ENCODE measurements at places on chromosomes 6 and 20. TPM values are rescaled to one million over a fixed set of nuclear protein-coding genes. Genes with fewer than 3 reads are reported as not detected.

DNA sequence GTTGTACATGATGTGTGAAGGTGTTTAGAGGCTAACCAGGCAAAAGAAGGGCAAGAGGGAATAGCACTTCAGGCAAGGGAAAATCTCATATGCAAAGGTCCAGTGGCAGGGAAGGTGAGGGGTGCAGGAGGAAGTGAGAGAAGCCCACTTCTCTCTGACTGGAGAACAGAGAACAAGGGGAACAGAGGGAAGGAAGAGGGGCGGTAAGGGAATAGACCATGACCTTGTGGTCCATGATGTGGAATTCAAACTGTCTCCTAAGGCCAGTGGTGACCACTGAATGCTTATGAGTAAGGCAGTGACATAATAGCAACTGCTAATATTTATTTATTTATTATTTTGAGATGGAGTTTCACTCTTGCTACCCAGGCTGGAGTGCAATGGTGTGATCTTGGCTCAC is 20.6 kb upstream of the SLC9A8 start:
- no peak for DNase-seq

GRCh38 chr6:4008324-4009047 is 70.5 kb downstream of the FAM217A start:
- peak; percentile 62 for DNase-seq

DNA sequence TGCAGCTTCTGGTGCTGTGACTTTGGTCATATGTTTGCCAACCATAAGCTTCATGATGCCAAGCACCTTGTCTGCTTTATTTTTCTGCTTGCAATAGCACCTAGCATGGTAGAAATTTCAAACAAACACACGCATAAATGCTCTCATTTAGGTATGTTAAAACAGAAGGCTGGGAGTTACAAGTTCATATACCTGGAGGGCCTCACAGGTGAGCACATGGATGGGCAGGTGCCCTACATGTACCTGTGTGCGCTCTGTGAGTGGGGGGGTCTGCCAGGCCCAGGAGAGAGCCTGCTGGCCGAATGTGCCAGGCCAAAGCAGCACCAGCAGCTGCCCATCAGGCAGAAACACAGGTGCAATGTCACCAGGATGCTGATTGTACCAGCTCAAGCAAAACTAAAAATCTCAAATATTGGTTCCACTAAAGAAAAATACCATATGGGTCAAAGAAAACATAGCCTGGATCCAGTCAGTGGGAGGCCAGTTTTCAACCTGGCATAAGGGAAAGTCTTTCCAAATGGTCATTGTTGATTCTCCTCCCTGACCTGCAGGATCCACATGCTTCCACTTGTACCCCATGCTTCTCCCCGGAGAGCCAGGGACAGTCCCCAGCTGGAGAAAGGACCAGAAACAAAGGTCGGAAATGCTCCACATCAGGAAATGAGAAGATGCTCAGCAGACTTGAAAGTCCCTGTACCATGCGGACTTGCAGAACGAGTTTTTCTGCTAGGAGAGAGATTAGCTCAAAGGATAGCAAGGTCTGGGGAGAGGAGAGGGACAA is 7.2 kb upstream of the PFDN4 start:
- DNase-seq, result no peak

DNA sequence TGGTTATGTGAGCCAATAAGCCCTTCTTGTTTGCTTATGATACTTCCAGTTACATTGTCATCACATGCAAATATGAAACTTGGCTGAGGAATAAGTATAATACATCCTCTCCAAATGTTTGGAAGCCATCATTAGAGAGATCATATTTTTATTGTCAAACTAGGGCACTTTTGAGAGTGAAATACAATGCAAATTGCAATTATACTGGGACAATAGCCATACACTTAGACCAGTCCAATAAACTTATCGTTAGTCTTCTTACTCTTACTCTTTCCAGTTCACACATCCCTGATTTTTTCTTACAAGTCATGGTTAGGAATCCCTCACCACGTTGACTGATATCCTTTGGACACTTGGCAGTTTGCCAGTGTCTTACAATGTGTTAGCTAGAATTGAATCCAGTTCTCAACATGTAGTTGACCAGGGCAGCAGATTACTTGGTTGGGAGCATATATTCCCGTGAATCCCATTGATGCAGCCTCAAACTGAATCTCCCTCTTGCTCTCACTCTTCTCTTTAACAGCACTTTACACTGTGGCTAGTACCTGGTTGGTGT is 519.7 kb upstream of the ID4 start:
- DNase-seq, result no peak

- no peak for DNase-seq
These were observed 70.5 kb upstream of the FAM184A start for GRCh38 chr6:119148825-119149525.

DNA sequence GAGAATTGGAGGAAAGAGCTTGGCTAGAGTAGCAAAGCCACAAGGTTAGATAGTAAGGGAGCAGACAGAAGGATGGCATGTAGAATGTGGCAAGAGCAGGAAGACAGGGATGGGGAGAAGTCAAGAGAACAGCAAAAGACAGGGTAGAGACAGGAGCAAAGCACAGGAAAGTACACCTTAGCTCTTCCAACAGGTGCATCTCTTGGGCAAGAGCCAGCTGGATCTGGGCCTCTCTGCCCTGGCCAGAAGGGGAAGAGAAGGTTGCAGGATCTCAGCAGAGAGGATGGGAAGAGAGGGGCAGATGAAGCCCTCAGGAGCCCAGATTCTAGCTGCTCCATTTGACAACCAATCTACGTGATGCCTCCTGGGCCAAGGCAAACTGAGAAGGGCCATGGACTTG is 16.7 kb downstream of the SCUBE3 start:
- no peak for DNase-seq

GRCh38 chr6:156719720-156720563 is 57.2 kb upstream of the ARID1B start:
- peak; percentile 98 for DNase-seq

DNA sequence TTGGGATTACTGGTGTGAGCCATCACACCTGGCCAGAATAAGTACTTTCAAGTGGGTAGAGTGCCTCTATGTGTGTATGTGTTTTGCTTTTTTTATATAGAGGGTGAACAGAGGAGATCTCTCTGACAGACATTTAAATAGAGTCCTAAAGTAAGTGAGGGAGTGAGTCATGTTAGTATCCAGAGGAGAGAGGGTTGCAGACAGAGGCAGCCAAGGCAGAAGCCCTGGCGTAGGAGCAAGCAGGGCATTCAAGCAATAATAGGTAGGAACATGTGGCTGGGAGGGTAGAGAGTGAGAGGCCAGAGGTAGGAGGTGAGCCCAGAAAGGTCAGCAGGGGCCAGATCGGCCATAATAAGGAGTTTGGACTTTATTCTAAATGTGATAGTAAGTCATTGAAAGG is 48.9 kb downstream of the PHF20 start:
- DNase-seq, result no peak

DNA sequence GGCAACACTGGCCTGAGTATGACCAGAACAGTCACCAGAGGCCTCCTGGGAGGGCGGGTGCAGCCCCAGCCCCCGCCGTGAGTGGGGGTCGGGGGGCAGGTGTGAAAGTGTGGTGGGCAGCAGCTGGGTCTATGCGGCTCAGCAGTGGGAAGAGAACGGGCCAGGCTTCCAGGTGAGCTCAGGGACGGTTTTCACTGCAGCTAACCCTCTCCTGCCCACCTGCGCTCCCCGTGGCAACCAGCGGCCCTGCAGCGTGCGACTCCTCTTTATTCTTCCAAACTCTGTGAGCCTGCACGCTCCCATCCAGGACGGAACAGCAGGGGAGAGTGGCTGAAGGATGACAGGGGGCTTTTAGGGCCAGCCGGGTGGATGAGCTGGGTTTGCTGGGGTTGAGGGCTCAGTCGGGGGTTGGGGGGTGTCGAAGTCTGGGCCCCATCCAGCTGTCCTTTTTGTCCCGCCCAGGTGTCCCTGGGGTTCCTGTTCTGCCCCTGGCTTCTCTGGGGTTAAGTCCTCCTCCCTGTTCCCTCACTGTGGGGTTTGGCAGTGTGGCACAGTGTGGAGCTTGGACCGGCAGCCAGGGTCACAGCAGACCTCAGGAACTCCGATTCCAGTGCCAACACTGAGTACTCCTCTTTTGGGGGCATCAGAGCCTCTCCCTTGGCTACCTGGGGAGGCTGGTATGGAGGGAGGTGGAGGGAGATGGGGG is 859 bp upstream of the BIRC7 start:
- DNase-seq, result no peak

DNA sequence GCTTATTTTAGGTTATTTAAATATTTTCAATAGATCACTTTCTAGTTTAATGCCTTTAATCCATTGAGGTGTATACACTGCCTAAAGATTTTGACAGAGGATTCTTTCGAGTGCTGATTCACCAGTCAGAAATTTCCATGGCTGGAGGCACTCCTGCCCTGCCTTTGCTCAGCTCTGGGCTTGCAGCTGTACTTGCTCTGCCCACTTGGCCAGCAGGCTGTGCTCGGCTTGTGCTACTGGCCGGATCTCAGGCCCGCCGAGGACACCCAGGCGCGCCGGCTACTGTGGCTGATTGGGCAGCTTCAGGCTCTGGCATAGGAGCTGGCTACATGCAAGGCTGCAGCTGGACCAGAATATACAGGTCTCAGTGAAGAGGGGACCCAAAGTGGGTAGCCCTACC is 675.1 kb upstream of the MMS22L start:
- peak; percentile 65 for DNase-seq

- DNase-seq, result no peak
These were observed 91.5 kb downstream of the FAM50B start for GRCh38 chr6:3940703-3941102.

DNA sequence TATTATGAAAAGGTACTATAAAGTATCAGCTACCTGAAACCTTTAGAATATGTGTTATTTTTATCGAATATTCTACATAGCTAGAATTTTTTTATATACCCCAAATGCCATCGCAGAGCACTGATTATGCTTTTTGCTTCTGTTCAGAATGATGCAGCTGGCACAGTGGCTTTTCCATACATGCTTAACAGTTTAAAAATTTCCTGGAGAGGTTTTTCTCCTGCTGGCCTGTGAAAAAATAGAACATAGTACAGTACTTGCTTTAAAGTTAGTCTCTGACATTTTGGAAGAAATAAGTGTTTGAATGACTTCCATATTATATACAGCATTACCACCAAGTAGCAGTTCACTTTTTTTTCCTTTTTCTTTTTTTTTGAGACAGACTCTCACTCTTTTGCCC is 5.3 kb downstream of the DOP1A start:
- no peak for DNase-seq

- no peak for DNase-seq
These were observed 130.4 kb upstream of the AKAP12 start for GRCh38 chr6:151109361-151109760.

GRCh38 chr20:57090590-57091560 is 175.6 kb downstream of the BMP7 start:
- no peak for DNase-seq

GRCh38 chr6:139987091-139987490 is 612.6 kb upstream of the CITED2 start:
- DNase-seq, result no peak

MCHR2 gene
- not detected for polyA plus RNA-seq

SYNDIG1 gene
- 7.8 TPM for polyA plus RNA-seq

COL21A1 gene
- 148 TPM for polyA plus RNA-seq

FRS3 gene
- polyA plus RNA-seq, result 10.9 TPM

BIRC7 gene
- polyA plus RNA-seq, result 0.55 TPM

KCNS1 gene
- polyA plus RNA-seq, result not detected

GNAS-AS1 gene
- polyA plus RNA-seq, result 0.15 TPM

COL10A1 gene
- polyA plus RNA-seq, result 0.42 TPM

HRH3 gene
- not detected for polyA plus RNA-seq

NKAIN4 gene
- 15.9 TPM for polyA plus RNA-seq

PI3 gene
- polyA plus RNA-seq, result not detected

ZNF334 gene
- polyA plus RNA-seq, result 35.6 TPM

PSMF1 gene
- polyA plus RNA-seq, result 142 TPM

VSX1 gene
- polyA plus RNA-seq, result 0.10 TPM

HLA-B gene
- polyA plus RNA-seq, result 311 TPM

BFSP1 gene
- 4.1 TPM for polyA plus RNA-seq

Data from left lung (tissue), 14 donors.